ENCODE measurements at places on chromosomes 7 and 10. TPM values are rescaled to one million over a fixed set of nuclear protein-coding genes. Genes with fewer than 3 reads are reported as not detected.

Gene IKZF1
- polyA plus RNA-seq: 6.5 TPM

Gene BAG3
- polyA plus RNA-seq: 14.4 TPM

Gene ACSL5
- 29.4 TPM for polyA plus RNA-seq

Gene STARD3NL
- 50.1 TPM for polyA plus RNA-seq

Gene CRHR2
- not detected for polyA plus RNA-seq

DNA sequence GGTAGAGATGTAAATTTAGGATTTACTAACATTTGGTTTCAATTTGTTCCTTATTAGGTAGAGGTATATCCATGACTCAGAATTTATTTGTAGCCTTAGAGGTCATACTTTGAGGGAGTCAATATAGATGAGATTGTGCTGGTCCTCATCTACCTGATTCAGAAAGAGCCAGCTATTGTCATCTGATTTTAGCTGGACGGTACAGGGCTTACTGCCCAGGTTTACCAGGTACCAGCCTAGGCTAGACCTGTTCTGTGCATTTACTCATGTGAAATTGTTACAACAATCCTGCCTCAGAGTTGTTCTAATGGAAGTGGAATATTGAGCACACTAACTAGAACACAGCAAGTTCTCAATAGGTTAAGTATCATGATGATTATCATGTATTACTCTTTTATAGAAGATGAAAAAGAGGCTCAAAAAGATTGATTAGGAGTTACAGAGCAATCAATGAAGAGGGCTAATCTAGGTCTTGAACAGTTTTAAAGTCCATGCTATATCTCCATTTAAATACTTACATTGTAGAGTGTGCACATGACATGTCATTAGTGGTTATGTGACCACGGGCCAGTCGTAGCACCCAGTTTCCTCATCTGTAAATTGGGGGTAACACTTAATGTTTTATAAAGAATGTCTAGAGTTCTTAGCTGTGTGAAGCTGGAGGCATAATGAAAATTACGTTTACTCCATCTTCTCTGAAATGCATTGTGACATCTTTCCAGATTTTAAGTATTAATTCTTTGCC lies 42.1 kb downstream of the TRIM24 start:
- H3K27me3 ChIP-seq: no peaks in the 10 kb centered on the region
- no peak overlapping the region for H3K4me3 ChIP-seq
- H3K4me1 ChIP-seq: peaks cover 2% of the 10 kb centered on the region

GRCh38 chr10:80195046-80195574 lies 10.2 kb downstream of the ANXA11 start:
- H3K4me3 ChIP-seq: no peak overlapping the region
- H3K4me1 ChIP-seq: peaks cover 9% of the 10 kb centered on the region
- DNase-seq: no peak
- H3K27ac ChIP-seq: no peak overlapping the region

- no peak for DNase-seq
- H3K36me3 ChIP-seq: no peaks in the 10 kb centered on the region
- peaks cover 3% of the 10 kb centered on the region for H3K4me1 ChIP-seq
Observed at GRCh38 chr7:44471850-44472249, 18.6 kb downstream of the NUDCD3 start.

- DNase-seq: no peak
- H3K4me1 ChIP-seq: no peaks in the 10 kb centered on the region
- no peak overlapping the region for H3K27ac ChIP-seq
- H3K36me3 ChIP-seq: no peaks in the 10 kb centered on the region
Observed at GRCh38 chr10:127968027-127968441, 61.1 kb downstream of the PTPRE start.

DNA sequence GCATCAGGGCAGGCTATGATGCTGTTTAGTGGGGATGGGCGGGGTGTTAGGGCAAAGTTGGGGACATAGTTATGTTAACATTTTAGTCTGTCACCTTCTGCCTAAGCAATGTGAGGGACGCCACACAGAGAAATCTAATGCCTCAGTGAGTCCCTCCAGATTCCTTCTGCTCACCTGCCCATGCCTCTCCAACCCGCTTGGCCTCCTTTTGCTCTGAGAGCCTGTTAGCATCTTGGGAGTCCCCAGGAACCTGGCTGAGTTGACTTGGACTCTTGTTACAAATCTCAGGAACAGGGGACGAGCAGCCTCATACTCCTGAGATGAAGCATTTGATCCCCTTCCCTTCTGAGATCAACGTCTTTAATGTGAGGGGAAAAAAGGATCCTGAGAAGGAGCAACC lies 336.8 kb downstream of the CCSER2 start:
- no peak overlapping the region for H3K4me3 ChIP-seq
- no peaks in the 10 kb centered on the region for H3K27me3 ChIP-seq
- H3K36me3 ChIP-seq: no peaks in the 10 kb centered on the region
- DNase-seq: no peak

DNA sequence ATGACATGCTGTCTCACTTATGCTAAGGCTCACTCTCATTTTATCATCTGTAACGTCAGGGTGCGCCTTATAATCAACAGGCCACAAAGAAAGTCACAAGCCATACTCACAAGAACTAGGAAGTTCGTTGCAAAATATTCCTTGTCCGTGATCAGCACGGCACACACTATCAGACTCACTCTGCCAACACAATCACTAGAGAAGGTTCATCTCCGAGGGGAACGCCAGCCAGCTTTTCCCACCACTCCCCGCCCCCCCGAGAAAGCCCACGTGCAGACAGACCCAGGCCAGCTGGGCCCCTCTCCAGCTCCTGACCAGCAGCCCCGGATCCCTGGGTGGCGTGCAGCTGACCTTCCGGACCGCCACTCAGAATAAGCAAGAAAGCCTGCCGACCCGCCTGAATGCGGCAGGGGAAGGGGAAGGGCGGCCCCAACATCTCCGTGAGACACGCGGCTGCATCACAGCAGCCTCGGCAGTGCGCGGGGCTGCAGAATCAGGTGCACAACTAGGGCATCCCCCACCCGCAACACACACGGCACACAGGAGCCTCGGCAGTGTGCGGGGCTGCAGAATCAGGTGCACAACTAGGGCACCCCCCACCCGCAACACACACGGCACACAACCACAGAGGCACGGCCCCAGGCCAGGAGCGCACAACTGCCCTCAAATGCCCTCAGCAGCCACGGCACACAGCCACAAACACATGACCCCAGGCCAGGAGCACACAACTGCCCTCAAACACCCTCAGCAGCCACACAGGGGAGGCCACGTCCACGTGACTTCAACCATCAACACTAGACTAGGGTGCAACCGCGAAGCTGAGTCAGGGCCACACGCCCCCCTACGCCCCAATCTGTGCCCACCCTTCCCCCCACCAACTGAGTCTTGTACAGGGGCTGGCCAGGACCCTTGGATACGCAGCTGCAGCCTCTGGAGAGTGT lies 2.5 kb upstream of the GPR146 start:
- no peaks in the 10 kb centered on the region for H3K36me3 ChIP-seq
- H3K4me1 ChIP-seq: peaks cover 19% of the 10 kb centered on the region
- H3K27ac ChIP-seq: peak overlapping the region; percentile 71
- DNase-seq: no peak
- H3K27me3 ChIP-seq: no peaks in the 10 kb centered on the region

GRCh38 chr10:130770018-130770630 lies 541.4 kb downstream of the TCERG1L start:
- no peak overlapping the region for H3K27ac ChIP-seq
- H3K27me3 ChIP-seq: no peaks in the 10 kb centered on the region
- no peak for DNase-seq
- no peaks in the 10 kb centered on the region for H3K4me1 ChIP-seq
- H3K36me3 ChIP-seq: no peaks in the 10 kb centered on the region
- H3K4me3 ChIP-seq: no peak overlapping the region

GRCh38 chr7:107870427-107871000 lies 20.5 kb upstream of the DLD start:
- H3K27me3 ChIP-seq: no peaks in the 10 kb centered on the region
- H3K36me3 ChIP-seq: no peaks in the 10 kb centered on the region
- no peaks in the 10 kb centered on the region for H3K4me1 ChIP-seq
- DNase-seq: no peak
- H3K27ac ChIP-seq: no peak overlapping the region

DNA sequence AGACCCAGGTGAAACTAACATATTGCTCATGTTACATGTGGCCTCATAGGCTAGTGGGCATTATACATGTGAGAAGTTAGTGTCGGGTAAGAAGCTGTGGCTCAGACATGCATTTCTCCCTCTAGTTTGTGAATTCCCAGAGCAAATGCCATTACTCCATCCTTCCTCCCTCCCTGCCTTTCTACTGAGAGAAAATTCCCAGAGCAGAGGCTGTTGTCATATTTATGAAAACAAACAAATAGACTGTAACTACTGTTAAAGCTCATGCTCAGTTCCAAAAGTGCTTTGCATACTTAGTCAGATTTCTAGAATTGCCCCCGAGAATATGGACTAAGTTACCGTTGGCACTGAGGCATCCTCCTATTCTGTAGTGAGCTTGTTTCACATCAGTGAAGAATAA lies 29.0 kb downstream of the ZNRF2 start:
- H3K27me3 ChIP-seq: no peaks in the 10 kb centered on the region
- no peaks in the 10 kb centered on the region for H3K36me3 ChIP-seq
- H3K4me3 ChIP-seq: no peak overlapping the region
- H3K27ac ChIP-seq: no peak overlapping the region
- no peaks in the 10 kb centered on the region for H3K4me1 ChIP-seq

- no peak overlapping the region for H3K4me3 ChIP-seq
- no peaks in the 10 kb centered on the region for H3K36me3 ChIP-seq
- H3K4me1 ChIP-seq: no peaks in the 10 kb centered on the region
- DNase-seq: no peak
Observed at GRCh38 chr7:117091721-117092120, 138.4 kb downstream of the ST7 start.

DNA sequence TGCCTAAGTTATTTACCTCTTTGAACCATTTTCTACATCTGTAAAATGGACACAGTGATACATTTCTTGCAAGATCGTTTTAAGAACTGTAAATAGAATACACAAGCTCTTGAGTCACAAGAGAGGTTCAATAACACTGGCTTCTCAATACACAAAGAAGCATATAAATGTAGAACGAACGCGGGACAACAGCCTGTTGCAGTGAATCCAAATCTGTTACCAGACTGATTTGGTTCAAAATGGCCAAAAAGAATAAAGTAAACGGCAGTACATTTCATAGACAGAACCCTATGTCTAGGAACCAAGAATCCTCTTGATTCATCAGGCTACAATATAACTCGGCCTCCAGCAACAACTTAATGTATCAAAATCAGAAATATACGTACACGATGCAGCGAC lies 701 bp downstream of the MTPAP start:
- H3K27me3 ChIP-seq: no peaks in the 10 kb centered on the region
- no peak for DNase-seq
- peak overlapping the region; percentile 33 for H3K27ac ChIP-seq
- no peaks in the 10 kb centered on the region for H3K36me3 ChIP-seq
- peak overlapping the region; percentile 70 for H3K4me3 ChIP-seq

- peak; percentile 73 for DNase-seq
- H3K27ac ChIP-seq: peak overlapping the region; percentile 51
- H3K36me3 ChIP-seq: no peaks in the 10 kb centered on the region
- H3K4me3 ChIP-seq: no peak overlapping the region
- no peaks in the 10 kb centered on the region for H3K27me3 ChIP-seq
Observed at GRCh38 chr10:132492323-132493025, 45.1 kb upstream of the INPP5A start.

- H3K27me3 ChIP-seq: no peaks in the 10 kb centered on the region
- peak overlapping the region; percentile 14 for H3K27ac ChIP-seq
- DNase-seq: peak; percentile 36
- H3K36me3 ChIP-seq: no peaks in the 10 kb centered on the region
Observed at GRCh38 chr7:5694912-5695726, 86.3 kb downstream of the RNF216 start.

- no peak for DNase-seq
- no peak overlapping the region for H3K27ac ChIP-seq
- H3K4me1 ChIP-seq: no peaks in the 10 kb centered on the region
- H3K36me3 ChIP-seq: no peaks in the 10 kb centered on the region
- H3K4me3 ChIP-seq: no peak overlapping the region
Observed at GRCh38 chr10:50447691-50448090, 176.1 kb downstream of the SGMS1 start.

- H3K27ac ChIP-seq: no peak overlapping the region
- no peak overlapping the region for H3K4me3 ChIP-seq
- H3K27me3 ChIP-seq: no peaks in the 10 kb centered on the region
- no peaks in the 10 kb centered on the region for H3K36me3 ChIP-seq
- no peak for DNase-seq
Observed at GRCh38 chr7:74025730-74026129, 2.2 kb upstream of the ELN start.

DNA sequence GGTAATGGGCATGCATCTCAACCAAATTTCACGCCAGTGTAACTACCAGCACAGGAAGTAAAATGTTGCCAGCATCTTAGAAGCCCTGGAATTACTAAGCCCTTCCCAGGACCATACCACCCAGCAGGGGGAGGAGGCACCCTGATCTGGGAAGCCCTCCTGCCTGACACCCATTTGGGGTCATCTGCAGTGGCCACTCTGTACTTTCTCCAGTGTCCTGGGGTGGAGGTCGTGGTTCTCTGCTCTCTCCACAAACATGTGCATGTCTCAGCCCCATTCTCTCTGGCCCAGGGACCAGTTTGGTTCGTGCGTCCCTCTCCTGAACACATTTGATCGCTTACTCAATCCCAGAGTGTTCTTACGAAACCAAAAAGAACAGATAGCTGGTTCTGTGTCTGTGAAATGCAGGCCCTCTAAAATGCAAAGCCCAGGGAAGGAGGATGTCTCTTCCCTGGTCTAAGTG lies 9.4 kb upstream of the LRRC27 start:
- no peak overlapping the region for H3K27ac ChIP-seq
- no peaks in the 10 kb centered on the region for H3K36me3 ChIP-seq
- DNase-seq: no peak
- no peak overlapping the region for H3K4me3 ChIP-seq
- H3K4me1 ChIP-seq: no peaks in the 10 kb centered on the region

DNA sequence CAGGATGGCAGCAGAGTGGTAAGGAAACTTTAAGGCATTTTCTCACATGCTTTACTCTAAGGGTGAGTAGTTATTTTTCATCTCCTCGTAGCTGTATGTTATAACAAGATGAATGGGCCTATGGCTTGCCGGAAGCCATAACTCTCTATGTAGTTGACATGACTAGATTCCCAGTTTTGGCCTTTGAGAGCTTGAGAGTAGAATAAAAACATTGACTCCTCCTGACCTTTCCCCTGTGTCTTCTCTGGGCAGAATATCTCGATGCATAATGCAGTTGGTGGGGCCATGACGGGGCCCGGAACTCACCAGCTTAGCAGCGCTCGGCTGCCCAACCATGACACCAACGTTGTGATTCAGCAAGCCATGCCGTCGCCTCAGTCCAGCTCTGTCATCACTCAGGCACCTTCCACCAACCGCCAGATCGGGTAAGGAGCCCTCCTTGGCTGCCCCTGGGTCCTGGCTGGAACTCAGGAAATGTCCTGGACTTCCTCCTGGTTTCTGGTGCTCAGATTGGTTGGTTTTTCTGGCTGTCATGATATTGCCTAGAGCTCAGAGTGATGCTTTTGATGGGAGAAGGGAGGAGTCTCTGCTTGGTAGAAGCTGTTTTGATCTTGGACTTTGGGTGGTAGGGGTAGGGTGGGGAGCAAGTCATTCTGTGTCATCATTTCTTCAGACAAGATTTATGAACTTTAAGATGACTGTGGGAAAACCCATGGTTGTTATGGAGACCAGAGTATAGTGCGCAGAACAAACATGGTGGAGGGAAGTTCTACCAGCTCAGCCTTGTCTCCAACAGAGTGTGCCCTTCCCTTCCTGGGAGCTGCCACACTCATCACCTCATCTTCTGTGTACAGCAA lies 158.0 kb downstream of the CREB5 start:
- no peak overlapping the region for H3K4me3 ChIP-seq
- no peaks in the 10 kb centered on the region for H3K27me3 ChIP-seq
- H3K36me3 ChIP-seq: no peaks in the 10 kb centered on the region
- H3K27ac ChIP-seq: no peak overlapping the region
- no peak for DNase-seq
- no peaks in the 10 kb centered on the region for H3K4me1 ChIP-seq

GRCh38 chr10:11875494-11876281 lies 52.5 kb downstream of the PROSER2 start:
- peaks cover 3% of the 10 kb centered on the region for H3K4me1 ChIP-seq
- H3K27me3 ChIP-seq: no peaks in the 10 kb centered on the region
- no peaks in the 10 kb centered on the region for H3K36me3 ChIP-seq
